ENCODE measurements at places on chromosomes 16 and 17.

DNA sequence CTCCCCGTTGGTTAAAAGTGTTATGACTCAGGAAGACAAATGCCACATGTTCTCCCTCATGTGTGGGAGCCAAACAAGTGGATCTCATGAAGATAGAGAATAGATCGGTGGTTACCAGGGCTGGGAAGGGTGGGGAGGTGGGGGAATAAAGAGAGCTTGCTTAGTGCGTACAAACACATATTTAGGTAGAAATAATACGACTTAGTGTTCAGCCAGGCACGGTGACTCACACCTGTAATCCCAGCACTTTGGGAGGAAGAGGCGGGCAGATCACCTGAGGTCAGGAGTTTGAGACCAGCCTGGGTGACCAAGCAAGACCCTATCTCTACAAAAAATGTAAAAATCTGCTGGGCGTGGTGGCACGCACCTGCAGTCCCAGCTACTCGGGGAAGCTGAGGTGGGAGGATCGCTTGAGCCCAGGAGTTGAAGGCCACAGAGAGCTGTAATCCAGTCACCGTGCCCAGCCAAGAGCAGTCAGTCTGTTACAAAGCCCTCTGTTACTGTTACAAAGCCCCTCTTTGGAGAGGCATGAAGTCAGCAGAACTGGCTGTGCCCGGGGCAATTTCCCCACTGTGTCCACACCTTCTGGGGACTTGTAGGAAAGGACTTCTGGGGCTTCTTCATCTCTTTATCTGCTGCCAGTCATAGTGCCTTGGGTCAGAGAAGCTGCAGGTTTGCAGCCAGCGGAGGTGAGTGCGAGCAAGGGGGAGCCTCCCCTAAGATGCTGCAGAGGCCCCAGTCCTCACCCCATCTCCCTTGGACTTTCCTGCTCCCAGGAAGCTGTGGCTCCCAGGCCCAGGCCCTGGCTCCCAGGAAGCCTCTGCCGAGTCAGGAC, 4.3 kb upstream of the ALDH3A1 start:
- no peak for DNase-seq

DNA sequence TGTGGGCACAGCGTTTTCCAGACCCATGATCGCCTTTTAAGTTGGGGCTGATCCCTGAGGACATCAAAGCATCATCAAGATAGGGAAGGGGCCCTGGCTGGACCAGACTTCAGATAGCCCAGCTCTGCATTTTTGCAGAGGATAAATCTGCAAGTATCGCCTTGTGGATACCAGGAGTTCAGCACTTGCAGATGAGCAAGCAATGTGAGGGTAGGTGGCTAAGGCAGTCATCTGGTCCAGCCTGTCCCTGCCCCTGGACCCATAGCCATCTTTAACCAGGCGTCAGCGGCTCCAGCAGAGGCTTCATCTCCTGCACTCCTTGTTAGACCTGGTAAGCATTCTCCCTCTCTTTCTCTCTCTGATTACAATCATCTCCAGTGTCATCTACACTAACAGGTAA, 9.0 kb upstream of the MRPS23 start:
- DNase-seq: no peak

GRCh38 chr17:27793906-27794569, 6.3 kb downstream of the NOS2 start:
- no peak for DNase-seq

- peak; percentile 95 for DNase-seq
Observed at GRCh38 chr17:28726627-28727491, 826 bp upstream of the TLCD1 start.

GRCh38 chr16:49652456-49653172, 203.3 kb downstream of the ZNF423 start:
- no peak for DNase-seq

- DNase-seq: no peak
Observed at GRCh38 chr17:40550608-40551007, 14.7 kb downstream of the CCR7 start.

- no peak for DNase-seq
Observed at GRCh38 chr17:44969144-44969780, 1.2 kb upstream of the C1QL1 start.

DNA sequence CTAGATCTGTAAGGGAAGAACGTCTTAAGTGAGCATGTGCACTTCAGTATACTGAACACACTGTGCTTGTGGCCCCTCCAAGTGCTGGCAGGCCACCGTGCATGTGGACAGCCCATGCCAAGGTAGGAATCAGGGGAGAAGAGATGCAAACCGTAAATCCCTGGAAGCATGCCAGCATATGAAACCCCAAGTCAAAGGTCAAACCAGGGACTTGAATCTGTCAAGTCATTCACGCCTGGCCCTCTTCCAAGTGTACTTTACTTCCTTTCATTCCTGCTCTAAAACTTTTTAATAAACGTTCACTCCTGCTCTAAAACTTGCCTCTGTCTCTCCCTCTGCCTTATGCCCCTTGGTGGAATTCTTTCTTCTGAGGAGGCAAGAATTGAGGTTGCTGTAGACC, 2.8 kb upstream of the ATXN2L start:
- DNase-seq: no peak

DNA sequence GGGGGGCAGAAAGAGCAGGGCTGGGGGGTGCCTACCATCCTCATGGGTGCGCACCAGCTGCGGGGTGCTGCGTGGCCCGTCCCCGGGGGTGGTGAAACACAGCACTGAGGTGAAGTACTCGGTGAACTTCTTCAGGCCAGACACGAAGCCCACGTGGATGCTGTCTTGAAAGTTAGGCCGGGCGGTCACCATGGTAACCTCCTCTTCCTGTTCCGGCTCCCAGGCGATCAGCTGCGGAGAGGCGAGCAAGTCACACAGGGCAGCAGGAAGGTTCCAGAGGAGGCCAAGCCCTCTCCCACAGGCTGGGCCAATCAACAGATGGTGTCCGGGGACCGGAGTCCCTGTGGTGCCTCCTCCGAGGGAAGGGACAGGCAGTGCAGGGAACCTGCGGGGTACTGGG, 90.1 kb upstream of the CDC42EP4 start:
- DNase-seq: no peak

DNA sequence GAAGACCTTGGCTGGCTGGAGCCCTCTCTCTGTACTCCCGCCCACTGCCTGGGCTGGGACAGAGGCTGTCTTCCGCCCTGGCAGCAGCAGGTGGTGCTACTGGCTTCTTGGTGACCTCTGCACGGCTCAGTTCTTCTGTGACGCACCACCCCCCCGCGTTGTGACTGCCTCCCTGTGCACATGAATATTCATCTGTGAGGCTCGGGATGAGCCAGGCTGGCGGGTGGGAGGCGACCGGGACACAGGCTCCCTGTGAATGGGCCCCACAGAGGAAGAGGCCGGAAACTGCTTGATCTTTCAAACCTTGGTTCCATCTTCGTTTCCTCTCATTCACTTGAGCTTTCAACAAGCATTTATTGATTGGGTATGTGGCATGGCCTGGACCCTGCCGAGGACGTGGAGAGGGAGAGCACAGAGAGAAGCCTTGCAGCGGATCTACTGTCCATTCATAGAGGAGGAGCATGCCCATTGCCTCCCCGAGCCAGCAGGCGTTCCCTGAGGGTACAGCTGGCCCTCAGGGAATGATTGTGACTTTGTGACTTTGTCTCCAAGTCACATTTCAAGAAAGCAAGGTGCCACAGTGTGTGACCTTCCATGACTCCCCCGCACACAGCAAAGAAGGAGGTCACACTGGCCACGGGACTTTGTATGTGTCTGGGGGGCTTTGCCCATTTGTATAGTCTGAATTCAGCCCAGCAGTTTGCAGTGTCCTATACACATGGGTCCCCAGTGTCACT, 45.0 kb downstream of the B9D1 start:
- DNase-seq: peak; percentile 12

All from RKO (cell line).